ENCODE measurements at places on chromosomes 3 and 15.

- peak; percentile 21 for DNase-seq
Observed at GRCh38 chr3:105118905-105119304, 247.8 kb upstream of the ALCAM start.

- DNase-seq: no peak
Observed at GRCh38 chr3:30354972-30355371, 251.4 kb upstream of the TGFBR2 start.

DNA sequence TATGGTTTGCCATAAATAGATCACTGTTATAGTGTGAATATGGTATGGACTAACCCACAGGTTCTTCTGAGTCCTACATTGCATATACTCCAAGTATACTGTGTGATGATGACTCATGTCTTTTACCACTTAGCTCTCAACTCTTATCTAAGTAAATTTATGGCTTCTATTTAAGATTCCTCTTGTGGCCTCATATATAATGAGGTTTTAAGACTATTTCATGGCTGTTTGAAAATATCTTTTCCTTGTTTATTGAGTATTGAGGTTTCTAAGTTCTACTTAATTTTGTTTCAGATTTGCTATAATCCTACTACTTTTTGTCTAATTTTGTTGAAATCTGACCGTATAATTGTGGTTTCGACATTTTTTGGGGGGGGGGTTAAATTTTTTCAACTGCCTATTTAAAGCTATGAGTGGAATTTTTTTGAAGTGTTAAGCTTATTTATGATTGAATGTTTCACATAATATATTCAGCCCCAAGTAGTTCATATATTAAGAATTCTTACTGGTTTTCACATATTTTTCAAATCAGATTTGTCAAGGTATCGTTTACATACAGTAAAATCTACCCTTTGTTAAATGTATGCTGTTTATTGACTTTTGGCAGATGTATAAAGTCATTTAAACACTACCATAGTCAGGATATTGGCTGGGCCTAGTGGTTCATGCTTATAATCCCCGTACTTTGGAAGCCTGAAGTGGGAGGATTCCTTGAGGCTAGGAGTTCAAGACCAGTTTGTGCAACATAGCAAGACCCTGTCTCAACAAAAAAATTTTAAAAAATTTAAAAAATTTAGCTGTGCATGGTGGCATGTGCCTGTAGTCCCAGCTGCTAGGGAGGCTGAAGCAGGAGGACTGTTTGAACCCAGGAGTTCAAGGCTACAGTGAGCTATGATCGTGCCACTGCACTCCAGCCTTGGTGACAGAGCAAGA lies 11.7 kb downstream of the SLC25A36 start:
- DNase-seq: no peak

DNA sequence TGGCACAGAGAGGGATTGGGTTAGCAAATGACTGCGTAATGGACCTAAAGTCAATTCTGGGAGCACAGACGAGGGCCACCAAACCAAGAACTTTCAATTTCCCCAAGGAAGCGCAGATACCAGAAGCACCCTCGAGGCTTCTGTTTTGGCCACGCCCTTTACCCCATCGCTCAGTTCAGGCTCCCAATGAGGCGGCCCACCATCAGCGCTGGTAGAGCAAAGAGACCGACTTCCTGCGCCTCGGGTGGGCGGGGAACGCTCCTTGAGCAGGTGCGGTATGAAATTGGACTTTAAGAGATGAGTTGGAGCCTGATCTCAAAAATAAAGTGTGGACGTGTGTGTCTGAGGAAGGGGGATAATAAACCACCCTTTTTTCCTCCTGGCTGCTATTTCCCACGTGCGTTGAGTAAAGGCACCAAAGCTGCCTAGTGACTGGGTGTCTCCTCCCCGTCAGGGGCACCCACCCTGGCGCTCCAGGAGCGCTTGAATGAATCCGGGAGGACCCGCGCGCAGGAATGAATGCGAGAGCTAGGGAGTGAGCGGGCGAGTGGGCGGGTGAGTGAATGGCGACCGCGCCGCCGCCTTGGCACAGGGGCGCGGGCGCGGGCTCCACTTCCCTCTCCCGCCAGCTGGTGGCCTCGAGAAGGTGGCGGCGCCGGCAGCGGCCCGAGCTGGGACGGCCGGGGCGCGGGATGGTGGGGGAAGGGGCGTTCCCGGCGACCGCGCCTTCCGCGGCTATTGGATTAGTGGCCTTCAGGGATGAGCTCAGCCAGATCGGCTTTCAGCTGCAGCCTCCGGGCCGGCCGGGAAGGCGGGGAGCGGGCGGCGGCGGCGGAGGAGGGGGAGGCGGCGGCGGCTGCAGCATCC lies at the start of gene SPSB4:
TSS of gene SPSB4 (plus strand) at position 772 of the 867 bp plus-strand sequence. CDS start 14,758 bp downstream, outside the sequence.
- DNase-seq: peak; percentile 83

GRCh38 chr3:160395297-160395696 lies 3.7 kb downstream of the IFT80 start:
- DNase-seq: peak; percentile 73
